ENCODE measurements at places on chromosomes 2 and 18.

DNA sequence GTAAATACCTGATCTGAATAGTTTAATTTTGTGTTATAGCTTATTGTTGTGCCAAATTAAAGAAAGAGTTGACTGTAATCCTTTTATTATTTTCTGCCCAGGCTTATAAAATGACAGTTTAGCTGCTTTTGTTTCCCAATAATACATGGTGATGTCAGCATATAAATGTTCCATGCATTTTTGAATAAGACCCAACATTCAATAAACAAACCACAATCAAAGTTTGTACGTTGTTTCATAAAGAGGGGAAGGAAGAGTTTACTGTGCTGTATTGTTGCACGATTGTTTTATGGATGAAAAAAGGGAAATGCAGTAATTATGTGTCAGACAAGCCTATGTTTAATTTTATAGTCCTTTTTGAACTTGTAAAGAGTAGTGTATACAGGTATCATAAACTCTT is 177.2 kb upstream of the SCN7A start:
- no peak for DNase-seq

- DNase-seq = no peak
Observed at GRCh38 chr18:9694952-9695495, 13.1 kb upstream of the RAB31 start.

- DNase-seq = no peak
Observed at GRCh38 chr2:55961318-55961911, 37.8 kb upstream of the EFEMP1 start.

DNA sequence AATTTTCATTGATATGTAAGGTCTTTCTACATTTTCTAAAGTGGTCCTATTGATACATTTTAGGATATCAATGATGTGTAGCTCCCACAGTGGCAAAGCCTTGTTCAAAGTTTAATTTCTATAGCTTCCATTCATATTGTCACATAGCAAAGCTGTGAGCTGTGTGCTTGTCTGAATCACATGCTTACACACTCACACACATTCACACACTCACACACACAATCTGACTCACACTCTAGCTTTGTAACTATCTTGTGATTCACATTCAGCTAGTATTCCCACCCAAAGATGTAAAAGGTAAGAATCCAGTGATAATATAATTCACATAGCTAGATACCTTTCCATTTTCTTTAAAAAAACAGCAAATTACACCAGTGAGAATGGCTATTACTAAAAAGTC is 58.7 kb downstream of the MAPRE2 start:
- no peak for DNase-seq

DNA sequence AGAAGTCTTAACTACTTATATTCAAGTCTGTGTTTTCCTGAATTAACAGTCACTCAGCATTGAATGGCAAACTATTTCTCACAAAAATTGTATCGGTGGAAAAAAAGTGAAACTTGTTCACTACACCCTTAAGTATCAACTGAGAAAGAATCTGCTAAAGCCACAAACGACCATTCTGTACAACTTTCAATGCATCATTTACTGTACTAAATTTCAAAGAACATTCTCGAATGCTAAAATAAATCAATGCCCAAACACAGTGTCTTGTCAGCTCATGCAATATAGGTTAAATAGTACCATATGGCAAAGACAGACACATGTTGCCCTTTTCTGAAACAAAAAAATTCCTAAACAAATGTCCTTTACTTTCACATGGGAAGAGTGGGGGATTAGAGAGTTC is 9.0 kb downstream of the ZNF516 start:
- no peak for DNase-seq

- no peak for DNase-seq
Observed at GRCh38 chr18:26405190-26405801, 143.1 kb downstream of the KCTD1 start.
